Small intestine (tissue), 16 donors: ENCODE measurements at places on chromosomes 7 and 10. TPM values are rescaled to one million over a fixed set of nuclear protein-coding genes. Genes with fewer than 3 reads are reported as not detected.
A peak's percentile ranks its signal among the peaks of the same experiment; 100 is the strongest.

The LBX1 gene
- not detected for polyA plus RNA-seq

The ECHDC3 gene
- 6.2 TPM for polyA plus RNA-seq

DNA sequence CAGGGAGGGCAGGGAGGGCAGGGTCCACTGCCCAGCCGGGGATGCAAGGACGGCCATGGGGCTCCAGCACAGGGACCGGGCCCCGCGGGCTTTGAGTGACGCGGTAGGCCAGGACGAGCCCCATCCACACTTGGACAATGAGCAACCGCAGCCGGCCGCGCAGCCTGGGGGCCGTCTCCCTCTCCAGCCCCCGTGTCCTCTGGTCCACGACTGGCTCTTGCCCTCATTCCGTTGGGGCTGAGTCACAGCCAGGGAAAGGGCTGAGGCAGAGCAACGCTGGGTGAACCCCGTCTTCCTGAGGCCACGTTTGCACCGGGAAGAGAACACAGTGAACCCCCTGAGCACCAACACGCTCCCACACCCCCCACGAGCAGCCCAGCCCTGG lies 23.7 kb downstream of the SHH start:
- no peak for DNase-seq

DNA sequence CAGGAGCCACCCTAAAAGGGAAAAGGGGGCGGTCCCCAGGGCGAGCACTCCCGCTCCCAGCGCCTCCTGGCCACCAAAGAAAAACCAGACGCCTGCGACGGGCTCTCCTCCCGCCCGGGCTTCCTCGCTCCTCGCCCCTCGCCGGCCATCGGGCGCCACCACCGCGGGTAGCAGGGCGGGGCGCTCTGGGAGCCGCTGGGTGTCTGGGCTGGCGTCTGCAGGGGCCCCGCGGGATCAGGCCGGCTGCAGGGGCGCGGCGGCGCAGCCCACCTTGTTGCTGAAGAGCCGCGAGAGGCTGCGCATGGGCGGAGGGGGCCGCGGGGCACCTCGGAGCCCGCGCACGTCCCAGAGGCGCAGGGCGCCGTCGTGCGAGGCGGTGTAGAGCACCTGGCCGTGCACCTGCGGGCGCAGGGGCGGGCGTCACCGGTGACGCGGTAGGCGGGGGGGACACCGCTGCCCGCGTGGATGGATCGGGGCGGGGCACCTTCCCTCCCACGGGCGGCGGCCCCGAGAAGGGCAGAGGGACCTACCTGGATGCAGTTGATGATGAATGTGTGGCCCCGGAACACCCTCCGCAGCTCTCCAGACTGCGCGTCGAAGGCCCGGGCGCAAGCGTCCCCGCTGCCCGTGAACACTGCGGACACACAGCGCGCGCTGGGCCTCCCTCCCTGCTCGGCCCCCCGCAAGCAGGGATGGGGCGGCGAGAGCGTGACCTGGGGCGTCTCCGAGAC lies 28.3 kb downstream of the WDR86 start:
- DNase-seq = no peak

- no peak for DNase-seq
Measured at GRCh38 chr10:109941236-109941862, 18.0 kb upstream of the XPNPEP1 start.

- peak; percentile 88 for DNase-seq
Measured at GRCh38 chr10:30583778-30584415, 45.7 kb downstream of the LYZL2 start.
